ENCODE measurements at places on chromosomes 6 and 20.

DNA sequence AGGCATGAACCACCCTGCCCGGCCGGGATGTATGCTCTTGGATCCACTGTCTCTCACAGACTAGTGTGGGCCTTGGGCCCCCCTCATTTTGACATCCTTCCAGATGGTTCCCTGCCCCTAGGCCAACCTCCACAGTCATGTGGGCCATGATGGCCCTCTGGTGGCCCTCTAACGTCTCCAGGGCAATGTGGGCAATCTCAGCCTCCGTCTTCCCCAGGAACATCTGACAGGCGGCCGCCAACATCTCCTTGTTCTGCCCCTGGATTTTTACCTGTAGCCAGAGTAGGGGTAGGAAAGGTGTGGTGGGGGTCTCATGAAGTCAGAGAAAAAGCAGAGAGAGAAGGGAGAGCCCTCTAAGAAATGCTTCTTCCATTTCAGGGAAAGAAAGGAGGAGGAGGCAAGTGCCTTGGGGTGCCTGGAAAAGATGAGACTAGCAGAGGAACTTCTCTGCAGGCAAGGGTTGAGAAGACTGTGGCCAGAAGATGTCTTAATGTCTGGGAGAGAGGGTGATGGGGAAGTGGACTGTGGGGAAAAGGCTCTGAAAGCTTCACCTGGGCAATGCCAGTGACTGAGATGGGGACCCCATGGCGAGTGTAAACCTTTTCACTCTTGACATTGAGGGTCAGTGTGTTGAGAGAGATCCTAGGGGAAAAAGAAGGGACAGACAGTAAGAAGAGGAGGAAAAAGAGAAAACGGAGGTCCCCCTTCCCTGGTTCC, 1.3 kb downstream of the FLOT1 start:
- peak; percentile 40 for DNase-seq

GRCh38 chr6:33343953-33344611, 26.5 kb upstream of the ZBTB22 start:
- DNase-seq: no peak

- no peak for DNase-seq
These were observed 55.3 kb upstream of the UFL1 start for GRCh38 chr6:96466147-96466863.

- no peak for DNase-seq
These were observed 129.6 kb downstream of the PLEKHG1 start for GRCh38 chr6:150729188-150729748.

- DNase-seq: no peak
These were observed 36.7 kb downstream of the POU3F2 start for GRCh38 chr6:98871057-98871456.

GRCh38 chr6:125931733-125932450, 24.7 kb upstream of the HINT3 start:
- DNase-seq: no peak

GRCh38 chr6:4272996-4273395, 137.6 kb upstream of the ECI2 start:
- DNase-seq: no peak

GRCh38 chr20:38633577-38634093, 32.0 kb downstream of the ARHGAP40 start:
- peak; percentile 48 for DNase-seq

GRCh38 chr20:63273635-63274380, 1.2 kb downstream of the ARFGAP1 start:
- no peak for DNase-seq

DNA sequence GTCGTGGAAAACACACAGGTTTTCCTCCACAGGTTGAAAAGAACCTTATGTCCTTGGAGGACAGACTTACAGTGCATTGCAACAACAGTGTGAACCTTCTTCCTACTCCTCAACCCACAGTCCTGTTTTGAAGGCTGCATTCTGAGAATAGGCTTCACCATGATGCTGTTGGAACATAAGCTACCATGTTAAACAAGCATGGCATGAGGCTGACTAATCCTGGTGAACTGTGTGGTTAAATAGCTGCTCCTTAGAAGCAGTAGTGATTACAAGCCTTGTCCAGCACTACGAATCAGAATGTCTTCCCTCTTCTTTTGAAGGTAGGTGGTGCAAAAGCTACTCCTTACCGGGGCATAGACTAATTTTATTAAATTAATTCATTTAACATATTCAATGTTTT, 368.5 kb upstream of the EPHA7 start:
- no peak for DNase-seq

DNA sequence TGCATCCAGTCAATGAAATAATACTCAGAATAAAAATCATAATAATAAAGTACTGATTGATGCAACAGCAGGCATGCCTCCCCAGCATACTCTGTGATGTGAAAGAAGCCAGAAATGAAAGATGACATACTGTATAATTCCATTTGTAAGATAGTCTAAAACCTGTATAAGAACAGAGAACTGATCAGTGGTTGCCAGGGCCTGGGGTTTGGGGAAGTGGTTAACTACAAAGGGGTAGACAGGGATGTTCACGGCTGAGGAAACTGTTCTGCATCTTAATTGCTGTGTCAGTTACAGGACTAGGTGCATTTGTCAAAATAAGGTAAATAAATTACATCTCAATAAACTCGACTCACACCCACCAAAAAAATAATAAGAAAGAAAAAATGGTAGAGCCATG, 81.3 kb upstream of the BMP2 start:
- DNase-seq: no peak

DNA sequence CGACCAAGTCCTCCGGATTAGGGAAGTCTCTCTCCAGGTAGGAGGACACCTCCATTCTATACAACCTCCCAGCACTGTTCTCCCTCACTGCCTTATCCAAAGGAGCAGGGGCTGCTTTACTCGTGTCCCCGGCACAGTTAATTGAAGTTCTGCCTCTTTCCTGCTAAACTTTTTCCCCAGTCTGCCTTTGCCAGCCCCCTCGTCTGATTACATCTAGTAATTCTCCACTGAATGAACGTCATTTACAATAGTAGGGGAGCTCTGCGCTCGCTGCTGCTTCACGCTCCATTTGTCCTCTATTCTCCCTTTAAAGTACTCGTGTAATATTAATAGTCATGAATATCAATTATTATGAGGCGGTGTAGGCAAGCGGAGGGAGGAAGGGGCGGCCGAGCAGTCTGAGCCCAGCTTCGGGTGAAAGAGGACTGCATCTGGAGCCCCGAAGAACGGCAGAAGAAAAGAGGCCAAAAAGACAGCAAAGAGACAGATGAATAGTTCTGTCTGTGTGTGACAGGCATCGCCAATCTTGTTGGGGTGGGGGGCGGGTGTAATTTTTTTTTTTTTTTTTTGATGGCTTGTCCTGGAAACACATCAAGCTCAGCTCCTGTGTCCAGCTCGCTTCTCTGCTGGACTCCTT, 2.9 kb downstream of the TFAP2B start:
- no peak for DNase-seq

DNA sequence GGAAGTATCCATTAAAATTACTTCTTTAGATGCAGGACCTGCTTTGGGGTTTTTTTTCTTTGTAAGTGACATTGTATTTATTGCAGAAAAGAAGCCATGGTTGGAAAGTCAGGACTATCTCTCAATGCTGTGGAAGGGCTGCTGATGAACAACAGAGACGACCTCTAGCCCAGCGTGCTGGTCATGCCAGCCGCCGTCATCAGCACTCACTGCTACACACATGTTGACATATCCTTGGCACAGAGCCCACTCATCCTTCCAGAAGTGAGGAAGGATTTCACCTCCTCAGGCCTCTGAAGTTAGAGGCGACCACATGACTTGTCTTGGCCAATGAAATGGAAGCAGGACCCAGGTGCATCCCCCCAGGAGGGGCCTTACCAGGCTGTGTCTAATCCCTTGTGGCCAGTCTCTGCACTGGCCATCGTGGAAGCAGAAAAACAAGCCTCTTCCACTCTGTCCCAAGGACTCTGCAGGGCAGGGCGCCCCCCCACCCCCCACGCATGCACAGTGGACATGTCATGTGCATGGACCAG, 343.5 kb downstream of the TAF4 start:
- no peak for DNase-seq

GRCh38 chr20:43938932-43939761, 24.5 kb downstream of the TOX2 start:
- peak; percentile 76 for DNase-seq

Measured in CD14-positive monocyte (primary cell).